ENCODE measurements at places on chromosomes 3 and 15. TPM values are rescaled to one million over a fixed set of nuclear protein-coding genes. Genes with fewer than 3 reads are reported as not detected.
A peak's percentile ranks its signal among the peaks of the same experiment; 100 is the strongest.

The CYP1A2 gene
- total RNA-seq = not detected

DNA sequence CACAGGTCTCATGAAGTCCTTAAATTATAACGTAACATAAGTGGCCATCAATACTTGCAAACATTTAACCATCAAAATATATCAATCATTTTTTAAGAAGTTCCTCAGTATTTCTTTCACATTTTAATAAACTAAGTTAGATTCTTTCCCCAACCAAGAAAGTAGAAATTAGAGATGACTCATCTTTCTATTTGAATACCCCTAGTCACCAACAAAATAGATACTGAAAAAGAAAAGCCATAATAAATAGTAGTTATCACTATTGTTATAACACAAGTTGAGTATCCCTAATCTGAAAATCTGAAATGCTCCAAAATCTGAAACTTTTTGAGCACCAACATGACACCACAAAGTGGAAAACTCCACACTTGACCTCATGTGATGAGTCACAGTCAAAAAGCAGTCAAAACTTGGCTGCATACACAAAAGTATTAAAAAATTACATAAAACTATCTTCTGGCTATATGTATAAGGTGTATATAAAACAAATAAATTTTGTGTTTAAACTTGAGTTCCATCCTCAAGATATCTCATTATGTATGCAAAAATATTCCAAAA, 3.7 kb downstream of the SHQ1 start:
- no peak for DNase-seq

The IQCF5 gene
- not detected for total RNA-seq

DNA sequence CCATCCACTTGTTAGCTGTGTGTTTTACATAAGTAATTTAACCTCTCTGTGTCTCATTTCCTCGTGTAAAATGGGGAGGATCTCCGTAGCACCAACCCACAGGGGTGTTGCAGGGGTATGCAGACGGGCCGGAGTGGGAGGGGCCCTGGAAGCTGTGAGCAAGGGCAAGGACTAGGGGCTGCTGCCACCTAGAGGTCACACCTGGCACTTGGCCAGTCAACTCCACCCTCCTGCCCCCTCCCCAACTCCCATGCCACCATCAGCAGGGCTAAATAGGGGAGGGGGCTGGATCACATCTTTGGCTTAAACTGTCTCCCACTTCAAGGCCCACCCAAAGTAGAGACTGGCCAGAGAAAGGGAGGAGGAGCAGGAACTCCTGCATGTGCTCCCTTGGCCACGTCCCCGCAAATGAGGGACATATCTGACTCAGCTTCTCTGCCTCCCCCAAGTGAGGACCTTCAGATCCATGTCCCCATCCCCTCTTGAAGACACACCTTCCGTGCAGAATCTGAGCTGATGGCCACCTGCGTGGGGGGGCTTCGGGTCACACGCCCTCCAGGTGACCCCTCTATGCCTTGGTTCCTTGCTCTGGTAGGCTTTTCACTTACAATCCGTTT, 2.6 kb downstream of the CCDC9B start:
- DNase-seq = peak; percentile 92

DNA sequence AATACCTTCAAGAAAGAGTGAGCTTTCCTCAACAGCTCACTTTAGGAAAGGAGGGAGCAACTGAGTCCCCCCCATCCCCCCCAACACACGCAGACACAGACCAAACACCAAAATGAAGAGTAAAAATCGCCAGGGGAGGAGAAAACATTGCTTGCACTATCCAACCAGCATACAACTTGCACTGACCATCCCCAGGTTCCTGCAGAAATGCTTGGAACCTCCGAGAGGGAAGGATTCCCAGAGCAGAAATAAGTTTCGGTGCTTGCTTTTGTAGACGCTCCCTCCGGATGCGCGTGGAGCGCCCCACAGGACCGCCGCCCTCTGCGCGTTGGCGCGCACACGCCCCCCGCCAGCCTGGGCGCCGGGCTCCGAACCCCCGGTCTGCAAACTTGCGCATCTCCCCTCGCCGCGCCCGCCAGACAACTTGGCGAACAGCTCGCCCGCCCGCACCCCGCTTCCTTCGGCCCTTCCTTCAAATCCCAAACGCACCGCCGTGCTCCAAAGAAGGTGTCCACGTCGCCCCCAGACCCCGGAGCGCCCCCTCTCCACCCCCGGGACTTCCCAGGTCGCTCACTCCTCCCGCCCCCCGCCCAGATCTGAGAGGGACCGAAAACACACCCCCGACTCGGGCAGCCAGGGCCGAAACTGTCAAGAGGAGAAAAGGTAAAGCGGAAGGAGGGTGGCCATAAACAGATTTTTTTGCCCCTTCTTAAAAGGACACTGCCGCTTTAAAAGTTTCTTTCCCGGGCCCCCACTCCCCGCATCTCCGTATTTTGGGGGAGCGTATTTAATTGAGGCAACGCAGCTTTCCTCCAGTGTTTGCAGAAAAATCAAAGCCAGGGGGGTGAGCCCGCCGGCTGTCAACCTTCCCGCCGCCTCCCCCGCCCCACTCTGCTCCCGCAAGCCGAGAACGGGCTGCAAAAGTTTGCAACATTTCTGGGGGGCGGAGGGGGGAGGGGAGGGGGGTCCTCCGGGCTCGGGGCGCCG, 859 bp downstream of the RORA start:
- no peak for DNase-seq

The WNT7A gene
- total RNA-seq = not detected

- DNase-seq = no peak
These were observed 83.7 kb downstream of the CMSS1 start for GRCh38 chr3:99901200-99901926.

The GOLGA6B gene
- not detected for total RNA-seq

The GATA2 gene
- total RNA-seq = not detected

DNA sequence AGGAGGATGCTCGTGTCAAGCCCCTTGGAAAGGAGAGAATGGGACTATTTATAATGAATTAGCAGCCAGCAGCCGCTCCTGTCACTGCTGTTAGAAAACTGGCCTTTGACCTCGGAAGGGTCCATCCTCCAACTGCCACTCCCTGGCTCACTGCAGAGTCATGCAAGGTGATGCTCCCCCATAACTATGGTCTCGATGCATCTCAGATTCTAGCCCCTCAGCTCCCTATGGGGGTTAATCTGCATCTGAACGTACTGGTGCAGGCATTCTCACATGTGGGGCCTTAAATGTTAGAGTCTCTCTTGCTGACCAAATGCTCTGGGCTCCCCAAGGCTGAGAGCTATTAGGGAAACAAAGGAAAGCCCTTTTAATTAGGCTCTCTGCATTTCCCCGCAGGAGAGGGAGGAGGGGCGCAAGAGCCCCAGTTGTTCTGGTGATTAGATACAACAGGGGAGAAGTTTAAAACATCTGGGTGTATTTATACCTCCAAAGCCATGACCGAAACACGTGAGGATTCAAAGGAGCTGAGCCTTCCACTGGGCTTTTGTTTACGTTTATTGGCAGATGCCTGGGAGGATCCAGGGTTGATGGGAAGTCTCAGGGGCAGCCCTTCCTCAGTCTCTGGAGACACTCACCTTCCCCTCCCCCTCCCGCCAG, 182.5 kb downstream of the OPA1 start:
- no peak for DNase-seq

GRCh38 chr3:163721596-163721995, 1356.7 kb downstream of the SI start:
- no peak for DNase-seq

DNA sequence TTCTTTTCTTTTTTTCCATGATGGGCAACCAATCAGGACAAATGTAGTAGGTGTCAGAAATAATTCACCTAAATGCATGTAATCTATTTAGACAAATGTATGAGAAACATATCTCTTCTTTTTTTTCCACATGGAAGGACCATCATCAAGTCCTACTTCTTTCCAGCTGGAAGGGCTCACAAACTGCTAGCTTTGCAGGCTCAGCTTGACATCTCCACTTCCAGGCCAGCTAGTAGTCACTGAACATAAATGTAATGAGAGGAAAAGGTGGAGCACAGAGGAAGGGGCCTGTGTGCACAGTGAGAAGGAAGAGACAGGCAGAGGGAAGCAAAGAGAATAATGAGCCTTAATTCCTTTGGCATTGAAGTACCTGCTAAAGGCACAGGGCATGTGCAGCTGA, 504.9 kb downstream of the MCTP2 start:
- no peak for DNase-seq

The ADAMTS9 gene
- total RNA-seq = not detected

GRCh38 chr3:172186607-172187006, 147.2 kb downstream of the FNDC3B start:
- DNase-seq = no peak

The SI gene
- not detected for total RNA-seq

DNA sequence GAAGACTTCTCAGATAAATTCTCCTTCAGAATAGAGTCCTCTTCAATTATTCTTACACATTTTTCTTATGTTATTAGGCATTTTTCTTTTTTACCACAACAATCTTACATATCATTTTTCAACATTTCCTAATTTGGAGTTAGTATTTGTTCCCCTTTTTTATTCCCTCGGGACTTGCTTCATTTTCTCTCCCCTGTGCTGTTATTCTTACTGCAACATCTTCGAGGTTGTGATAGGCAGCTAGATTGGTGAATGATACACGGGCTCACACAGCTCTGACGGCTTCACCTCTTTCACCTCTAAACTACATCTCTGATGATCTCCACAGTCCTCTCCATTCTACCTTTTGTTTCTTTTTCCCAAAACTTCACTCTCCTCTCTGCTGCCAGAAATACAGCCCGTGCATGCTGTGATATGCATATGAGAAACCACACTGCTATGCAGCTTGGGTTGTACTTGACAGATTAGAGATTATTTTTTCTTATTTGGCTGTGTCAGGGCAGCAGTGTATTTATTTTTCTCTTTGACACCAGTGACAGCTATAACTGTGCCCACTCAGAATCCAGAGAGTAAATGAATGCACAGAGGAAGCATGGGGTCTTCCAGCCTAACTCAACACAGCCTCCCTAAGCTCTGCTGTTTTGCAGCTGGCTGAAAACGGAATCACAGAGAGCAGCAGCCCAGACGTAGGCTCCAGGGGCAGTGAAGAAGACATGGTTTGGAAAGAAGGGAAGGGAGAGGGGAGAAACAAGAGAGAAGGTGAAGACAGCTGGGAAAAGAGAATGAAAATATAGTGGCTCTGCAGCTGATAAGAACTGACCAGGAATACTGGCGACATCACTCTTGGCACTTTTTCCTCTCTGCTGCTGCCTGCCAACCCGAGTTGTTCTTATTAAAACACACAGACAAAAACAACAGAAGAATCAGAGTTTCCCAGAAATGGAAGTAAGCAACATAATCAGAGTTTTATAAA, 61.8 kb downstream of the SLC9A9 start:
- DNase-seq = peak; percentile 78
